Eye (tissue), 1 donor: ENCODE measurements at places on chromosomes 12 and 14.

- no peak for DNase-seq
Observed at GRCh38 chr14:54806616-54807015, 96.0 kb downstream of the GCH1 start.

GRCh38 chr14:23093991-23094665, 808 bp downstream of the ACIN1 start:
- no peak for DNase-seq

DNA sequence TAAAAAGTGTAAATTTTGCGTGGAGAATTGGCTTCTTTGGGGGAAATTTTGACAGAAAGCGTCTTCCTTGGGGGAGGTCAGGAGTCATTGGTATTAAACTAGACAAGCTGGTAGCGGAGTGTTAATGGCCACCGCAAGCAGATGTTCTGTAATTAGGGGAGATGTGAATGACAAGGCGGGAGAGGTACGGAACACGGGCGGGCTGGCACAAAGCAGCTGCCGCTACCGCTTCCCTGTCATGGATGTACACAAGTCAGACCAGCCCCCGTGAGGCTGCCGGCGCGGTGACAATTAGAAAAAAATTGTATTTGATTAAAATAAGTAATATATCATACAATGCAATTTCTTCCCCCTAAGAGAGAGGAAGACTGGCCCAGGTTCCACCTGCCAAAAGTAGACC, 501.6 kb downstream of the VRK1 start:
- no peak for DNase-seq

GRCh38 chr12:122421187-122421820, 1.2 kb downstream of the CLIP1 start:
- peak; percentile 83 for DNase-seq

- no peak for DNase-seq
Observed at GRCh38 chr12:47408171-47408871, 297.5 kb downstream of the RPAP3 start.

DNA sequence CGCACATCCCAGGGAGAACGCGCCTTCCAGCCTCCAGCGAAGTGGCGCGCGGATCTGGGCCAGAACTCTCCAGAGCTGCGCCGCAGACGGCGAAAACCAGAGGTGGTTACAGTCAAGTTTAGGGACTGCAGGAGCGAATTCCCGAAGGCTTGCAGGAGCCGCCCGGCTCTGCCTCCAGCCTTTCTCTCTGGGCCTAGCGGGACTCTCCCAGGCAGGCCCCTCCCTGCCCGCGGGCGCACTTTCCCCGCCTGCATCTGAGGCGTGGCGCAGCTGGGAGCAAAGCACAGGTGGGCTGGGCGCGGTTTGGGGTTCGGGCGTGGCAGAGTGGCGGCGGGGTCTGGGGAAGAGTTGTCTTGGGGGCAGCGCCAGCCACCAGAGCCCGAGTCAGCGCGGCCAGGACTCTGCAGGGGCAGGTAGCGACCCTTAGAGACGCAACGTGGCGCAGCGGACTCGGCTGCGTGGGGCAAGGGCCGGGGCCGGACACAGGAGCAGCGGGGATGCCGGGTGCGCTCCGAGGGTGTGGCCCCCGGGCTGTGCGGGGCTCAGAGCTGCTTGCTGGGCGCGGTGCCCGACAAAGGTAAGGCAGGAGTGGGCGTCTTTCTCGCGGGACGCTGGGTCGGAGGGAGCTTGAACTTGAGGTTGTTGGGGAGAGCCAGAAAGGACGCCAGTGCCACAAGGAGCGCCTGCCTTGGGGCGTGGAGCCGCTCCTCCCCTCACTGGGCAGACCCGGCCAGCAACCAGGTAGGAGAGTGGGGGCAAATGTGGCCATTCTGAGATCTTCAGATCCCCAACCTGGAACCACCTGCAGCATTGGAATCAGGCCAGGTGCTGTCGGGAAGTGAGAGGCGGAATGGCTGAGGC, 1126.0 kb downstream of the AACS start:
- DNase-seq, result peak; percentile 47

- no peak for DNase-seq
Observed at GRCh38 chr12:2826721-2827515, 7.9 kb downstream of the NRIP2 start.

DNA sequence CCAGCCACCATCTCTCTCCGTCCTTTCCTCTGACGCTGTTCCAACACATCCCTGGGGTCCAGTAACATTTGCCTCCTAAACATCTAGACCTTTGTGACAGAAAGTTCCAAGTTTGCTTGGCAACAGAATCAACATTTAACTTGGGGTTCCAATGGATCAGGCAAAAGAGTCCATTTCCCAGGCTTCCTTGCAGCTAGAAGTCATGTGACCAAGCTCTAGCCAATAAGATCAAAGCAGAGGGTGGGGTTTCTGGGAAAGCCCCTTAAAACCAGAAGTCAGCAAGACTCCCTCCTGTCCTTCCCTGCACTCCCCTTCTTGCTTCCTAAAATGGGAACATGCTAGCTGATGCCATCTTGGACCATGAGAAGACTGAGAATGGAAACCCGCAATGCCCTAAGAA, 14.7 kb downstream of the FOXN3 start:
- no peak for DNase-seq

- no peak for DNase-seq
Observed at GRCh38 chr12:52096332-52097044, 17.0 kb downstream of the SMIM41 start.

GRCh38 chr12:5043589-5044419, at the start of gene KCNA5:
Gene KCNA5, plus strand, starts transcription at chr12:5043879. Its CDS starts 269 bp downstream, at chr12:5044148.
- peak; percentile 87 for DNase-seq

- DNase-seq, result no peak
Observed at GRCh38 chr14:104891664-104892530, 26.8 kb downstream of the CEP170B start.

- no peak for DNase-seq
Observed at GRCh38 chr12:49967777-49968250, 4.9 kb upstream of the AQP6 start.
